Anterior cingulate cortex (tissue), 58 donors: ENCODE measurements at places on chromosomes 7 and 10.

- DNase-seq = no peak
These were observed 47.9 kb downstream of the SP8 start for GRCh38 chr7:20738518-20739481.

DNA sequence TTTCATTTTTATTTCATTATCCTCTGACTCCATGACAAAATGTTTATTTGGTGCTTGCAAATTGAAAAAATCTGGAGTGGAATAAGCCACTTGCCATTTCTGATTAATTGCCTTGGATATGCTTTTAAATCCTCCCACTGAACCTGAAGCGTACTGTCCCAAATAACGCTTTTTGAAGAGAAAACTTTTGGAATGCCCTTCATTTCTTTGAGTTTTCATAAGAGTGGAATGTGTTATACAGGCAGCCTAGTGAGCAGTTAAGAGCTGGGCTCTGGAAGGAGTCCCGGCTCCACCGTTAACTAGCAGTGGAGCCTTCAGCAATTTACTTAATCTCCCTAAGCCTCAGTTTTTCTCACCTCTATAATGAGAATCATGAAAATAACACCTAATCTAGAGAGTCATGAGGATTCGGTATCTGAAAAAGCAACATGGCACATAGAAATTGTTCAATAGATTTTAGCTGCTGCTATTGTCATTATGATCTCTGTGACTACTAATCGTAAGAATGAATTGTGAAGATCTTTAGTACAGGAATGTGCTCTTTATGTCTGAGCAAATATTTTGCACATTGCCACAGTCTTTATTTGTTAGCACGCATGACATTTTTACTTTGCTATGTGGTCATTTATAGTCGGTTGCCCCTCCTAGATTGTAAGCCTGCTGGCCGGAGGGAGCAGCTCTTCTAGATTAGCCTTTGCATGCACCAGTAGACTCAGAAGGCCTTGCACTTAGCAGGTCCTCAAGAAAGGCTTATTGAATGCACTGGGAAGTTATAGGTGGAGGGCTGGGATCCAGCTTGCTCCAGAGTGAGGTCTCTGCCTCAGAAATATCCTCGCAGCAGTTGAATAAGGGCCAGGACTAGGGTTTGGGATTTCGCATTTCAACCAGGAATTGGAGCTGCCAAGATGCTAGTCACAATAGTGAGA lies 59.4 kb downstream of the PLCE1 start:
- no peak for DNase-seq

DNA sequence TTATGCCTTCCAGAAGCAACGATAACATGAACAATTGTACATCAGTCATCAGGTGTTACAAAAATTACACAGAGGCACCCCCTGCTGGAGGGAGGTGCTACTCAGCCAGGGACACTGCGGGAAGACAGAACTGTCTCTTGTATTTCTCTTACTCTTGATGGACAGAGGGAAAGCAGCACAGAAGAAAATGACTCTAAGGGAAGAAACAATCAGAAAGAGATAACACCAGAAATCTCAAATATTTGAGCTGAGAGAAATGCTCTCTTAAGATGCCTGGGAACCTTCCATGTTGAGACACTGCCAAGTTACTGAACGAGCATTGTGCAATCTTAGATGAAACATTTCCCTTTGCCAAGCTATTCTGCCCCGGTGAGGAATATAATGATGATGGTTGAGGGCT lies 227.6 kb upstream of the NPSR1 start:
- no peak for DNase-seq

DNA sequence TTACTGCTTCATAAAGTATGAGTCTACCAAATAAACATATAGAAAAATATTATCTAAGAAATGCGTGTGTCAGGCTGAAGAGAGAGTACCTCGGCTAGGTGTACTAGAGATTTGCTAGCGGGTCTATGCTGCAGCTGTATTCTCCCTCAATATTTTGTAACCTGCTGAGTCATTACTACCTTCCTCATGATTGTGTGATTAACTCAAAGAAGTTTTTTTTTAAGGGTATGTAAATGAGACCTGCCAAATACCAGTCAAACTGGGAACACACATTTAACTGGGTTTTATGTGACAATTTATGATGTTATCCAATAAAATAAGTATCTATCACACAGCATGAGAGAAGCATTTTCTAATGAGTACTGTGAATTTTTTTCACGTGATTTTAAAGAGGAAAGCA lies 180.4 kb downstream of the RNF133 start:
- DNase-seq = no peak

- DNase-seq = no peak
These were observed 21.4 kb downstream of the LAT2 start for GRCh38 chr7:74231232-74231590.

- DNase-seq = no peak
These were observed 12.8 kb upstream of the MBL2 start for GRCh38 chr10:52785418-52785817.

DNA sequence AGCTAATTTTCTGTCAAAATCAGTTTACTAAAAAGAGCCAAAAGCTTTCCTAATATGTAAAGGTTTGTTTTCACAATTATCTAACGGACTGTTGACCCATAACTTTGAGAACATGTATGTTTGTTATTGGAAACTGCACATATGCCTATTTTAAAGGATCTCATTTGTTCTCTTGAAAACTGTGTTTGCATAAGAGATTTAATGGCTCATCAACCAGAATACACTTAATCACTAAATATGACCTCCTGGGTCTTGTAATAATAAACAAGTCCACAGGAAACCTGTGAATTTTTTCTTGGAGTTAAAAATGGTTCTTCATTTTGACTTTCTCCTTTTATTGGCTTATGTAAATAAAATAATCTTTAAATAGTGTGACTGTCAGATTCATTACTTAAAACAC lies 48.3 kb upstream of the STEAP1B start:
- no peak for DNase-seq
